Activated CD4-positive, CD25-positive, alpha-beta regulatory T cell treated with anti-CD3 and anti-CD28 coated beads, Interleukin-2, amount 50 U/mL, for 16 hours (primary cell): ENCODE measurements at places on chromosomes 2 and 18.

GRCh38 chr18:45666520-45666919, 51.2 kb downstream of the SLC14A2 start:
- no peak for DNase-seq

DNA sequence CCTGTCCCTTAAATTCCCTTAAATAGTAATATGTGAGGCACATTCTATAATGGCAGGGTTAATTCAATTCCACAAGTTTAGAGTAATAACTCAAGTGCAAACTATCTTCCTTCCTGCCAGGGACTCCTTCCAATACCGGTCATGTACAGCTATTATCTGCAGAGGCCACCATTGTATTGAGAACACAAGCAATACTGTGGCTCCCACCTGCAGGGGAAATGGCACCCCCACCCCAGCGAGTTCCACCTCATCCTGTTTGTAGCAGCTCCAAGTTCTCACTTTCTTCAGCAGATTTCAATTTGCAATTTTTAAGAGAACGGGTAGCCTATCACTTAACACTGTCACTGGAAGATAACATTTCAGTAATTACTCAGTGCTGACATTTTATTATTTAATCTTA, 172.1 kb upstream of the PID1 start:
- no peak for DNase-seq

GRCh38 chr2:221674446-221674845, 102.3 kb upstream of the EPHA4 start:
- no peak for DNase-seq

GRCh38 chr18:62576845-62577512, 54.2 kb downstream of the ZCCHC2 start:
- no peak for DNase-seq

DNA sequence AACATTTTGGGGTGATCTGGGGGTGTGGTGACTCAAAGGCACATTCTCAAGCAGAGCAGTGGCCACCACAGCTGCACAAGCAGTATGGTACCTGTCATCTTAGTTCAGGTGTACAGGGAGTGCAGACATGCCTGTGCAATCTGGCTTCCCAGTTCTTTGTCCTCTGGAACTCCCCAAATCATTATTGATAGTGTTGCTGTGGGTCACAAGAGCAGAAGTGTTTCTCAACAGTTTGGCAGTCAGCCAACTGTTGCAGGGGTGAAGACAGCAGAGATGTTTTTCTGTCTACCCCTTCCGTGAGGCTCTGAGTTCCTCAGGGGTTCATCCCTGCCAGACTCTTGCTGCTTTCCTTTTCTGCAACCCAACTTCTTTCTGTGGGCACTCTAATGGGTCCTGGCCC, 206.5 kb upstream of the ZSWIM2 start:
- no peak for DNase-seq

DNA sequence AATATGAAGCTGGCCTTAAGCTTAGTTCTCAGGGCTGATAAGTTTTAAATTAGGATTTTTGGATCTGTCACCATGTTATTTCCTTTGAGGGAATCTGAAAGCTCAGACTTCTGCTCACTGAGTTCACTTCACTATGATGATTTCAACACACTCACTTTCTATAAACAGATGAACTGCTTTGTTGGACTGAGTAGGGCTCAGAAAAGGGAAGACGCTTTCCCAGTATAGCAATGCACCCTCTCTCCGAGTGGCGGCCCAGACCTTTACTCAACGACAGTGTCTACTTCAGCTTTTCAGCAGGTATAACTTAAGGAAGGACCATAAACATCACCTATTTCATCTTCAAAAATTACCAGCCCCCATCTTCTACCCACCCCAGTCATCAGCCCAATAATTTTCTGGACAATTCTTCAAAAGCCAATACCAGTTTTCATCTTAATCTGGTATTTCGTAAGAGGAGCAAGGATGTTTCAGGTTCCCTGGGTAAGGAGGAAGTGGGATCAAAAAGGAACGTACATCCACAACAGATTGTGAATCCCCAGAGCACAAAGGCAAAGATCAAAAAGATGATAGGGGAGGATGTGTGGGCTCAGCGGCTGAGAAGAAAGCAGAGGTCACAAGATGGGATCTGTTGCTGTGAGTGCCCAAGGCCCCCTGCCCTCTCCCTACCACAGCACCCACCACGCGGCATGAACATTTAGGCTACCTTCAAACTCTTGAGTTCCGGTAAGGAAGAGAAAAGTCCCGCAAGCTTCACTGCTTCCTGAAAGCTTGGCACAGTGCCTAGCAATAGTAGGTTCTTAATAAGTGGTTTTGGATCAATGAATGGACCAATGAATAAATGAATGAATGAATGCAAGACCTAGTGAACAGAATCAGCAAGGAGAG, 41.9 kb downstream of the LPIN2 start:
- no peak for DNase-seq

GRCh38 chr2:165794536-165794928, 485 bp upstream of the GALNT3 start:
- no peak for DNase-seq

DNA sequence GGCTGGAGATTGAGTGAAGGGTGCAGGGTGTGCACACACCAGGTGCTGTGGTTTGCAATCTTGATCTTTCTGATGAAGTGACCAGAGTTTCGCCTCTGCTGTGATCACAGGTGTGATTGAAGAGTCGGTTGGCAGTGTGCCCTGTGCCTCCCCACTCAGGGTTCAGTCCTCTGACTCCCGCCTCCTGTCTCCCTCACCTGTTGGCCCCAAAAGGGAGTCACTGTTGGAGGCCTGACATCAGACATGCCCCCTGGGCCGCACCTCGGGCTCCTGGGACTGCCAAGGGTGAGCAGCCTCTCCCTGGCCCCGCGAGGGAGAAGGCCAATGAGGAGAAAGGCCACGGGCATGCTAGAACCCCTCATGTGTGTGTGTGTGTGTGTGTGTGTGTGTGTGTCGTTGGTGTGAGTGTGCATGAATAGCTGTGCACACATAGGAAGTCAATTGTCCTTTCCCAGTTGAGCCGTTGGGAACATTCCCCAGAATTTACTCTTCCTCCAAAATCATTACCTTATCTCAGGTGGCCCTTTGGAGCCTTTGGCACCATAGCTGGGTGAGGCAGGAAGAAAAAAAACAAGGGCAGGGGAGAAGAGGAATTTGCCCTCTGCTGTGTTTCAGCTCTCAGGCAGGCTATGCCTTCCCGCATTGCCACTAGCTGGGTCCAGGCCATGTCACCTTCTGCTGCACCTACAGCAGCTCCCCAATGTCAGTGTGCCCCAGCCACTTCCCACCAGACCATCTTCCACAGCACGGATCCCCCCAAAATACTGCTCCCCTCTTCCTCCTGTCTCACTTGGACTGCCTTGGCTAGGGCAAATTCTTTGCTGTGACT, 78.1 kb upstream of the LAPTM4A start:
- no peak for DNase-seq

GRCh38 chr2:82803307-82803706, 1655.8 kb downstream of the SUCLG1 start:
- DNase-seq = no peak

- no peak for DNase-seq
Observed at GRCh38 chr2:204110751-204111516, 174.4 kb downstream of the ICOS start.

- DNase-seq = no peak
Observed at GRCh38 chr2:11537951-11538350, 4.1 kb downstream of the GREB1 start.

DNA sequence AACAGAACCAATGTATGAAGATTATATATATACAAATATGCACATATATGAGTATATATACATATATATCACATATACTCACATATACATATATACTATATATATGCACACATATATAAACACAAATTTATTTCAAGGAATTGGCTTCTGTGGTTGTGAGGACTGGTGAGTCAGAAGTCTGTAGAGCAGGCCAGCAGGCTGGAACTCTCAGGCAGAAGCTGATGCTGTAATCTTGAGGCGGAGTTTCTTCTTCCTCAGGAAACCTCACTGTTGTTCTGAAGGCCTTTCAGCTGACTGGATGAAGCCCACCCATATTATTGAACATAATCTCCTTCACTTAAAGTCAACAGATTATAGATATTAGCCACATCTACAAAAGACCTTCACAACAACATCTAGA, 143.9 kb upstream of the CREB1 start:
- no peak for DNase-seq

- DNase-seq = no peak
Observed at GRCh38 chr2:70173520-70173919, 17.3 kb downstream of the C2orf42 start.

DNA sequence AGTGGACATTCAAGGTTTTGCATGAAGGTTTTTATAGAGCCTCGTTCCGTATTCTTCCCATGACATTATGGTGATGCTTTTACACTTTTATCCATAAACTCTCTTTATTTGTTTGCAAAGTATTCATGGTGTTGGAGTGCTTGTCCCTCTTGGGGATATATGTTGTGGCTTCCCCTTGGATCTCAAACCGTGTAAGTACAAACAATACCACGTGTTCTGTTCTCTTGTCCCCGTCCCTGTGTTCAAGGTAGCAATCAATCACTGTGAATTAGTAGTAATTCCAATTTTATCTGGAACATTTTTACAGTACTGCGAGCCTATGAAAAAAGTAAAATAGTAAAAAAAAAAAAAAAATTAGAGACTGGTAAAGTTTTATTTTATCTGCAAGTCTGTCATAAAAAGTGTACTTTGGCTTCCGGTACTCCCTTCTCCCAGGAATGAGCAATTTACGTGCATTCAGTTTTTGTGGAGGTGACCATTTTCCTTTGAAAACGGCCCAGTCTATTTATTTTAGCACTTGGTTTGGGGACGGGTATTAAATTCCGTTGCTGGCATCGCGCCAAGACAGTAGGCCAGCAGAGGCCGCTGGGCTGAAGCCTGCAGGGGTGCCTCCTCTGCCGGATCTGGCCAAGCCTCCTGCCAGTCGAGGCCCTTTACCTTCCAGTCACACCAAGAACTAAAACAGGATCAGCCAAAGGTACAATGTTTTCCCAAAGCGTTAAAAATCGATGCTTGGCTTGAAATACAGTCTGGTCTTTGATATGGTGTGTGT, 175.7 kb downstream of the SOCS6 start:
- DNase-seq = no peak

- DNase-seq = no peak
Observed at GRCh38 chr2:45637440-45637839, 14.0 kb upstream of the PRKCE start.

GRCh38 chr2:226766352-226767055, 33.1 kb downstream of the IRS1 start:
- DNase-seq = no peak

- DNase-seq = no peak
Observed at GRCh38 chr2:97749581-97749980, 36.2 kb downstream of the ZAP70 start.

- no peak for DNase-seq
Observed at GRCh38 chr2:128686881-128687555, 368.4 kb upstream of the HS6ST1 start.

DNA sequence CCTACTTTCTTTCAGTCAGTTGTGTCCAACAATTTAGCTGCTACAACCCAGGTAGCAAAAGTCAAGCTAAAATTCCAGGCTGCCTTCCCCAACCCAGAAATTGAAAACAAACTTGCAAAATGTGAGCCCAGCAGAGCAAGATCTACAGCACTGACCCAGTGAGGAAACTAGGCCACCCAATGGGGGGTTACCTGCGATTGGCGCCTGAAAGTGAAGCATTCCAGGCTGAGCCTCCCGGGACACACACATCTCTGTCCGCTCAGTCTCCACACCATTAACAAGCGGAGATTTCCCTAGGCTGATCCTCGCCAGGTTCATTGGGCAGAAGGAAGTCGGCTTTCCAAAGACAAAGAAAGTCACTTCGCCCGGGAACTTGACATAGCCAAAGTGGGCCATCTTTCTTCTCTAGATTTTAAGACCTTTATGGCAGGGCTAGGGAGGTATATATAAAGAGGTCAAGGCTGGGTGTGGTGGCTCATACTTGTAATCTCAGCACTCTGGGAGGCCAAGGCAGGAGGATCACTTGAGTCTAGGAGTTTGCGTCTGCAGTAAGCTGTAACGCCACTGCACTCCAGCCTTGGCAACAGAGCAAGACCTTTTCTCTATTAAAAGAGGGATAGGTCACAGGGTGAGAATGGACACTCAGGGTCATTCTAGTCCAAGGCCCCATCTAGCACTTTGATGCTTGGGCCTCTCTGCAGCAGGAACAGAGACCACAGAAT, 53.6 kb downstream of the TTC32 start:
- DNase-seq = no peak

GRCh38 chr2:43194121-43194869, 32.1 kb downstream of the ZFP36L2 start:
- no peak for DNase-seq

- DNase-seq = no peak
Observed at GRCh38 chr2:234252772-234253171, 202.3 kb downstream of the SPP2 start.

DNA sequence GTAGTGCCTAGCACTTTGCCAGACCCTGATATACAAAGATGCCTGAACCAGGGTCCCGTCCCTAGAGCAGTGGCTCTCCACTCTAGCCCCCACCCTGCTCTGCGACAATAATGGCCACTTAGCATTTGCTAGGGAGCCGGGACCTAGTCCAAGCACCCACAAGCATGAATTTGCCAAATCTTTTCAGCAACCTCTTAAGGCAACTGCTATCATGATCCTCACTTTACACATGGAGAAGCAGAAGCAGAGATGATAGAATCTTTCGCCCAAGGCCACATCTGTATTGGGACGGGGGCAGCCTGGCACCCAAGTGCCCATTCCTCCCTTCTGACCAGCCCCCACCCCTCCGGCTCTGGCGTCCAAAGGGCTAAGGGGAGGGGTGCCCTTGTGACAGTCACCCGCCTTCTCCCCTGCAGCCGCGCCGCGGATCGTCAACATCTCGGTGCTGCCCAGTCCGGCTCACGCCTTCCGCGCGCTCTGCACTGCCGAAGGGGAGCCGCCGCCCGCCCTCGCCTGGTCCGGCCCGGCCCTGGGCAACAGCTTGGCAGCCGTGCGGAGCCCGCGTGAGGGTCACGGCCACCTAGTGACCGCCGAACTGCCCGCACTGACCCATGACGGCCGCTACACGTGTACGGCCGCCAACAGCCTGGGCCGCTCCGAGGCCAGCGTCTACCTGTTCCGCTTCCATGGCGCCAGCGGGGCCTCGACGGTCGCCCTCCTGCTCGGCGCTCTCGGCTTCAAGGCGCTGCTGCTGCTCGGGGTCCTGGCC, 13.0 kb downstream of the SIGLEC15 start:
- DNase-seq = no peak

DNA sequence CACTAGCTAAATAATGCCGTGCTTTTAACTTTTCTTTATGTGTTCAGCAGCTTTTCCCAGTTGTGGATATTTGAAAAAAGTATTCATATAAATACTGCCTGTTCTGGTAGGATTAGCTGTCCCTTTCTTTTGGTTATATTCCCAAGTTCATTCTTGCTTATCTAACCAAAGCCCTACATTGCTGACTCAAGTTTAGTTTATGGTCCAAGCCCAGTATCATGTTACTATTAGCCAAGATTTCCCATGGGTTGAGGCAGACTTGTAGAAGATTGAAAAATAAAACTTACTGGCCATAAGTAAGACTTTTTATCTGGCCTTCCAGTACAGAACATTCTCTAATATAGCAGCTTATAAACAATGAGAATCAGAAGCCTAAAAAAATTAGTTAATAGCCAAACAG, 49.7 kb upstream of the NFE2L2 start:
- no peak for DNase-seq

- DNase-seq = no peak
Observed at GRCh38 chr2:17815468-17816184, 634 bp upstream of the MSGN1 start.
